Stomach (tissue), 19 donors: ENCODE measurements at places on chromosomes 4 and X. TPM values are rescaled to one million over a fixed set of nuclear protein-coding genes. Genes with fewer than 3 reads are reported as not detected.

- no peaks in the 10 kb centered on the region for H3K36me3 ChIP-seq
- H3K4me3 ChIP-seq = no peak overlapping the region
- H3K27me3 ChIP-seq = no peaks in the 10 kb centered on the region
Measured at GRCh38 chrX:28205905-28206304, 224.7 kb upstream of the DCAF8L1 start.

GRCh38 chrX:48974574-48974973, 2.9 kb upstream of the KCND1 start:
- no peak overlapping the region for H3K27ac ChIP-seq
- no peak for DNase-seq
- H3K4me3 ChIP-seq = no peak overlapping the region
- H3K4me1 ChIP-seq = peaks cover 12% of the 10 kb centered on the region

- no peak overlapping the region for H3K4me3 ChIP-seq
- no peaks in the 10 kb centered on the region for H3K36me3 ChIP-seq
- no peak overlapping the region for H3K27ac ChIP-seq
- H3K4me1 ChIP-seq = peaks cover 33% of the 10 kb centered on the region
Measured at GRCh38 chr4:176794151-176794550, 1.4 kb upstream of the VEGFC start.

DNA sequence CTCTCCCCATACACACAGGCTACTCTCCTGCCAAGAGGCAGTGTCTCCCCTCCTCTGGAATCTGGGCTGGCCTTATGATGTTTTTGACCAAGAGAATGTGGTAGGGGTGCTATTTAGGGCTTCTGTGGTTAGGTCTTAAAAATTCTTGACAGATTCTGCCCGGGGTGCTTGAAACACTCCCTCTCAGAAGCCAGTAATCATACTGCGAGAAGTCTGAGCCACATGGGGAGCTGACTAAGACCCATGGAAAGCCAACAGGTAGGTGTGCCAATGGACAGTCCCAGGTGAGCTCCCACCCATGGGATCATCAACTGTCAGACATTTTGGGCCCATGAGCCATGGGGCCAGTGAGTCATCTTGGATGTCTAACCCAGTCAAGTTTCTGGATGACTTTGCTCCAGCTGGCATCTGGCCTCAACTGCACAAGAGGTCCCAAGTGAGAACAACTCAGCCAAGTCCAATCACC, 315.7 kb downstream of the FBXW7 start:
- H3K4me3 ChIP-seq = no peak overlapping the region
- no peaks in the 10 kb centered on the region for H3K27me3 ChIP-seq
- H3K4me1 ChIP-seq = no peaks in the 10 kb centered on the region
- H3K27ac ChIP-seq = no peak overlapping the region
- DNase-seq = no peak

- H3K27ac ChIP-seq = no peak overlapping the region
- no peaks in the 10 kb centered on the region for H3K27me3 ChIP-seq
- no peaks in the 10 kb centered on the region for H3K36me3 ChIP-seq
- H3K4me1 ChIP-seq = no peaks in the 10 kb centered on the region
- H3K4me3 ChIP-seq = no peak overlapping the region
Measured at GRCh38 chr4:152408514-152409327, 127.2 kb downstream of the FBXW7 start.

DNA sequence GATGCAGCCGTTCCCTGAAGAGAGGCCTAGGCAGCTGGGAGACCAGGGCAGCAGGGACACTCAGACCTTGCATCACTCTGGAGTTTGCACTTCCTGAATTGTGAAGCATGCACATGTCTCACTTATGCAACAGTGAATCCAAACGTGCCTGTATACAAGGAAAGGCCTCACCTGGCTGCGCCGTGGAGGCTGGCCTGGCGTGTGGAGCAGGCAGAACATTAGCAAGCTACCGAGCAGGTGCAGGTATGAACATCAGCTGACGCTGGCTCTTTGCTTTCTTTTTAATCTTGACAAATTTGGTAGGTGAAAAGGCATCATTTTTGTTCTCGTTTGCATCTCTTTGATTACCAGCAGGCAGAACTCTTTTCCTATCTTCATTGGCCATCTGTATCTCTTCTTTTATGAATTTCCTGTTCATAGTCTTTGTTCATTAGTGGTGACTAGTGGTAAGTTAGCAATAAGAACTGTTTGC, 37.1 kb upstream of the IRAK1 start:
- no peak overlapping the region for H3K4me3 ChIP-seq
- H3K27ac ChIP-seq = no peak overlapping the region
- DNase-seq = no peak
- H3K27me3 ChIP-seq = no peaks in the 10 kb centered on the region
- H3K36me3 ChIP-seq = no peaks in the 10 kb centered on the region

GRCh38 chrX:110669572-110669971, 126.0 kb downstream of the CHRDL1 start:
- no peaks in the 10 kb centered on the region for H3K36me3 ChIP-seq
- no peak overlapping the region for H3K4me3 ChIP-seq
- H3K4me1 ChIP-seq = no peaks in the 10 kb centered on the region
- no peak for DNase-seq
- no peaks in the 10 kb centered on the region for H3K27me3 ChIP-seq

DNA sequence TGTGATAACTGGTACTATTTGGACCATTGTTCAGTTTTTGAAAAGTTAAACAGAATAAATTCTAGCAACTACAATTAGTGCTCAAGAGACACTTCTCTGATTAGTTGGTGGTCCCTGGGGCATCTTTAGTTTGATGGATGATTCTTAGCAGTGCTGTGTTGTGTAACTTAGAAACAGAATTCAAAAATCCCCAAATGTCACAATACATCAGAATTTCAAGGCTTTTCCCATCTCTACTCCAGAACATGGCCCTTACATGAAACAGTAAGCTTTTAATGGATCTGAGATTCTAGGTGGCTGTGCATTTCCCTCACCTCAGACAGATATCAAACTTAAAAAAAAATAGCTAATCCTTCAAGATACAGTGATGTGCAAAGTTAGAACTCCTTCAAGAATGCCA, 104.4 kb upstream of the CXCL13 start:
- H3K4me1 ChIP-seq = no peaks in the 10 kb centered on the region
- H3K27me3 ChIP-seq = no peaks in the 10 kb centered on the region
- no peak overlapping the region for H3K4me3 ChIP-seq
- H3K27ac ChIP-seq = no peak overlapping the region

DNA sequence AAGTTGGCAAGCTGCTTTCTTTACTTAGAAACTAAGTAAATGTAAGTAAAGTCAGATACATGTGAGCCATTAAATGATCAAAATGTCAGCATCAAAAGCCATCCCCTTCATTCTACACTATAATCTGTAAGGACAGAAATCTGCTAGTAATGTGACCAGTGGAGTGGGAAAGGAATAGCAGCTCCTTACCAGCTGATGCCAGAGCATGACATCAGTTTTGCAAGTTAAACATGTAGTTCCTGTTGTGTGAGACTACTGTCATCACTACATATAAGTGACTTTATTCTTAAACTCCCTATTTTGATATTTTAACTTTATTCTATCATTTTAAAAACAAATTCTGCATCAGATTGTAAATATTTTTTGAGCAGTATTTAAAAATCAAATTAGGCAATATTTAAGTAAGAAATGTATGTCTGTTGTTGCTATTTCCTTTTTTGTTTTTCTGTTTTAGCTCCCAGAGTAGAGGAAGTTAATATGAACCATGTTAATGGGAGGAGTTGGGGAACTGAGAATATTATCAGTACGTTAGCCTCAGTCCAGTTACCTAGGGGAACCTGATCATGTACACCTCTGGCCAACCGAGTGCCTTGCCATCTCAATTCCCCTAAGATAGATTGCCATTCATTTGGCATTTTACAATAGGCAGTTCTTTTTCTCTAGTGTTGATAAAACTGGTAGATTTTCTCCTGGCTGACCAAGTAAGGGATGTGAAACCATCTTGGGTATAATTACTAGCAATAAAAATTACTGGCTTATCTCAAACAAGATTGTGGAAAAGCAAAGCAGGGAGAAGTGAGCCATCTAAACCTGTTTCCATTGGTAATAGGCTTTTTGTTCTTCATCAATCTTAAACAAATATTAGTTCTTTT, 34.7 kb downstream of the CCNI start:
- H3K36me3 ChIP-seq = peaks cover 15% of the 10 kb centered on the region
- no peaks in the 10 kb centered on the region for H3K27me3 ChIP-seq
- H3K27ac ChIP-seq = no peak overlapping the region

GRCh38 chr4:26858947-26859401, 1.7 kb upstream of the STIM2 start:
- peak overlapping the region; percentile 97 for H3K27ac ChIP-seq
- peak; percentile 19 for DNase-seq
- H3K4me3 ChIP-seq = no peak overlapping the region
- H3K36me3 ChIP-seq = no peaks in the 10 kb centered on the region
- H3K4me1 ChIP-seq = peaks cover 34% of the 10 kb centered on the region
- H3K27me3 ChIP-seq = no peaks in the 10 kb centered on the region

DNA sequence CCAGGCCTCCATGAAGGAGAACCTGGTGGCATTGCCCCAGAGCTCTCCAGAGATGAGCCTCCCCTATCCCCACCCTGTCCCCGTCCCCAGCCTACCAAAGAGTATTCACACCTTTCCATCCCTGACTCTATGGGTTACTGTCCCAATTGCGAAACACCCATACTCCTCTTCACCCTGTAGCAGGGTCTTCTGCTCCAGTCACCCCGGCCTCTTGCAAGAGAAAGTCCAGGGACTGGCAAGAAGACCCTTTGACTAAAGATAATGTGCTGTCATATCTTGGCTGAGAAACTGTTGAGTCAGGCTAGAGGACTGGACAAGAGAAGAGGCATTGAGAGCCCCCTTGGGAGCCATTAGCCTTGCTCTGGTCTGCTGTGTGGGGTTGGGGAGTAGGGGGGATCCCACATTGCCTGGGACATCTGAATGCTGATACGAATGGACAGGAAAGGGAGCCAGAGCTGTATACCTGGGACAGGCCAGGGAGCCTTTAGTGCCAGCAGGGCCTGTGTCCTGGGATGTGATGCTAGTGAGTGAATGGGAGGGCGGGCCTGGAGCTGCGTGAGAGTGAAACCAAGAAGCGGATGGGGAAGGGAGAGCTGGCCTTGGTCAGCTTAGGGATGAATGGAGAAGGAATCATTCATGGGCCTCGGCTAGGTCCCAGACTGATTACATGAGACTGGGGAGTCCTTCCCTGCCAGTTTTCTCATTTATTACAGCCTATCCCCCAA, 27.1 kb downstream of the NALF2 start:
- no peak overlapping the region for H3K4me3 ChIP-seq
- H3K36me3 ChIP-seq = no peaks in the 10 kb centered on the region
- no peak for DNase-seq
- H3K27me3 ChIP-seq = no peaks in the 10 kb centered on the region
- no peaks in the 10 kb centered on the region for H3K4me1 ChIP-seq

- H3K27ac ChIP-seq = peak overlapping the region; percentile 90
- H3K4me3 ChIP-seq = peak overlapping the region; percentile 69
- DNase-seq = no peak
- H3K27me3 ChIP-seq = no peaks in the 10 kb centered on the region
- H3K4me1 ChIP-seq = no peaks in the 10 kb centered on the region
Measured at GRCh38 chrX:38326086-38326485, 1.2 kb downstream of the RPGR start.

DNA sequence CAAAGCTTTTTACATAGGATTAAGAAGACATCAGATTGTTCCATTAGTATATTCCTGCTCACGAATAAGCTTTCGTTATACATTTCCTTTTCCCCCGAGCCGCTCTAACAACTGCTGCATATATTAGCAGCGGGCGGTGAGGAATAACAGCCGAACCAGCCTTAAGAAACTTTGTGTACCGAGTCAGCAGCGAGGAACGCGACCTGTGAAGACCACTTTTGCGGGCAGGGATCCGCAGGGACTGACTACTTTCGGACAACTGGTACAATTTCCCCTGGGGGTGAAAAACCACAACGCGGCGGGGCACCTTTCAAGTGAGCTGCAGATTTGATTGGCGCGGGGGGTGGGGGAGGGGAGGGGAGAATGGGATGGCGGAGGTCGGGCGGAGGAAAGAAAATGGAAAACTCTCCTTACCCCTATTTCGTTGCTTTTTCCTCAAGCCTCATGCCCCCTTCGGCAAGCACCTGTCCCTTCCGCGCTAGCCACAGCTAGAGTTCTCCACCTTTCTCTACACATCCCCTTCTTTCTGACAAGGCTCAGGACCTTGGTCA, 5.9 kb upstream of the PITX2 start:
- H3K4me1 ChIP-seq = peaks cover 16% of the 10 kb centered on the region
- H3K36me3 ChIP-seq = no peaks in the 10 kb centered on the region
- no peak overlapping the region for H3K27ac ChIP-seq
- no peak for DNase-seq
- peaks cover 25% of the 10 kb centered on the region for H3K27me3 ChIP-seq
- H3K4me3 ChIP-seq = no peak overlapping the region

DNA sequence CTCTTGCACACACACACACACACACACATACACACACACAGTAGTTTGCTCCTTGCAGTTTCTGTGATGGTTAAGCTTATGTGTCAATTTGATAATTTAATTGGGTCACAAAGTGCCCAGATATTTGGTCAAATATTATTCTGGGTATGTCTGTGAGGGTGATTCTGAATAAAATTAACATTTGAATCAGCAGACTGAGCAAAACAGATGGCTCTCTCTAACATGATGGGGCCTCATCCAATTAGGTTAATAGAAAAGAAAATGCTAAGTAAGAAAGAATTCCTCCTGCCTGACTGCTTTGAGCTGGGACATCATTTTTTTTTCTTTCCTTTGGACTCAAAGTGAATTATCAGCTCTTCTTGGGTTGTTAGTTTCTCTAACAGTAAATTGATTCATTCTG, 191.2 kb upstream of the INTU start:
- H3K4me1 ChIP-seq = no peaks in the 10 kb centered on the region
- no peak overlapping the region for H3K4me3 ChIP-seq
- no peaks in the 10 kb centered on the region for H3K36me3 ChIP-seq
- DNase-seq = no peak
- H3K27me3 ChIP-seq = no peaks in the 10 kb centered on the region
- H3K27ac ChIP-seq = no peak overlapping the region

DNA sequence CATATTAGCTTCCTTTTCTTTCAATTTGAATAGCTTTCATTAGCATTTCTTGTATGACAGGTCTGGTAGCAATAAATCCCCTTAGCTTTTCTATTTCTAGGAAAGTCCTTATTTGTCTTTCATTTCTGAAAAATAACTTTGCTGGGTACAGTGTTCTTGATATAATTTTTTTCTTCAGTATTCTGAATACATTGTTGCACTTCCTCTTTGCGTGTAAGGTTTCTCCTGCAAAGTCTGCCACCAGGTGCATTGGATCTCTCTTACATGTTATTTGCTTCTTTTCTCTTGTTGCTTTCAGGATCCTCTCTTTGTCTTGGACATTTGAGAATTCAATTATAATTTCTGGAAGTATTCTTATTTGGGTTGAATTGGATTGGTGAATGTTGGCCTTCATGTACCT, 663.7 kb downstream of the GRXCR1 start:
- no peaks in the 10 kb centered on the region for H3K4me1 ChIP-seq
- no peak overlapping the region for H3K4me3 ChIP-seq
- no peaks in the 10 kb centered on the region for H3K27me3 ChIP-seq
- DNase-seq = no peak
- no peak overlapping the region for H3K27ac ChIP-seq

Gene TBC1D1
- 108 TPM for total RNA-seq

Gene BEX5
- total RNA-seq = 5.7 TPM

Gene EGFL6
- not detected for total RNA-seq

Gene SMR3A
- not detected for total RNA-seq

Gene UTP3
- 16.1 TPM for total RNA-seq

Gene TLR3
- total RNA-seq = 2.6 TPM

Gene CFAP47
- 1.1 TPM for total RNA-seq

Gene GPC4
- total RNA-seq = 14.1 TPM

Gene PTCHD1
- total RNA-seq = 6.2 TPM

Gene AVPR2
- not detected for total RNA-seq

Gene ATP1B4
- total RNA-seq = not detected
